ENCODE measurements at places on chromosomes 7 and 10. TPM values are rescaled to one million over a fixed set of nuclear protein-coding genes. Genes with fewer than 3 reads are reported as not detected.

Gene IDE
- total RNA-seq = 25.0 TPM

Gene HECW1
- not detected for total RNA-seq

Gene MSS51
- total RNA-seq = 0.65 TPM

Gene DNAH11
- 3.0 TPM for total RNA-seq

Gene CAV1
- total RNA-seq = 1,370 TPM

Gene TCF7L2
- total RNA-seq = 1.8 TPM

Gene DUS4L
- total RNA-seq = 7.1 TPM

Gene OR2A42
- not detected for total RNA-seq

Gene ITPRID1
- not detected for total RNA-seq

Gene NYAP1
- 2.6 TPM for total RNA-seq

Gene SEMA3E
- total RNA-seq = not detected

Gene COL28A1
- not detected for total RNA-seq

Gene ARHGAP12
- total RNA-seq = 35.7 TPM

Gene MBL2
- not detected for total RNA-seq

Gene NKX1-2
- not detected for total RNA-seq

Gene KNDC1
- total RNA-seq = under 0.01 TPM

Gene TAS2R4
- total RNA-seq = 0.32 TPM

Gene ASB4
- not detected for total RNA-seq

Gene ATP6V1F
- 115 TPM for total RNA-seq

Gene STEAP4
- total RNA-seq = not detected

Gene C10orf90
- total RNA-seq = not detected

Gene SFMBT2
- 0.65 TPM for total RNA-seq

Gene OR2A5
- total RNA-seq = not detected

Gene CDC14C
- total RNA-seq = not detected

Gene ACTR1A
- total RNA-seq = 134 TPM

Gene SLC25A13
- total RNA-seq = 27.3 TPM

Gene H2BK1
- not detected for total RNA-seq

Gene NDUFA5
- total RNA-seq = 62.8 TPM

Gene SEC24C
- total RNA-seq = 56.5 TPM

Gene NUTM2B
- total RNA-seq = 0.15 TPM

Gene TUBAL3
- total RNA-seq = under 0.01 TPM

Gene ODAD2
- total RNA-seq = 0.32 TPM

Gene CYP3A7
- not detected for total RNA-seq

Gene SPDYE11
- total RNA-seq = not detected

Gene PPP1R9A
- 4.0 TPM for total RNA-seq

Gene BEND7
- 7.8 TPM for total RNA-seq

Gene PRRT4
- 0.32 TPM for total RNA-seq

Gene TEX36
- not detected for total RNA-seq

Gene OR9A2
- total RNA-seq = not detected

Gene HERPUD2
- 24.6 TPM for total RNA-seq

Gene AS3MT
- total RNA-seq = 2.6 TPM

Gene CLCN1
- not detected for total RNA-seq

Gene KCP
- not detected for total RNA-seq

Gene TMEM254
- 3.6 TPM for total RNA-seq

Gene DEPP1
- total RNA-seq = 191 TPM

Gene RNF148
- 1.1 TPM for total RNA-seq

Gene MMD2
- not detected for total RNA-seq

Gene FAM237B
- not detected for total RNA-seq

Gene ADRB1
- under 0.01 TPM for total RNA-seq

Gene INMT
- total RNA-seq = 0.15 TPM

Gene SLC18A3
- not detected for total RNA-seq

Gene CLRN3
- total RNA-seq = not detected
